Activated CD4-positive, alpha-beta T cell treated with anti-CD3 and anti-CD28 coated beads for 36 hours (primary cell): ENCODE measurements at places on chromosomes 16 and 17. TPM values are rescaled to one million over a fixed set of nuclear protein-coding genes. Genes with fewer than 3 reads are reported as not detected.

ITPRIPL2 gene
- 4.2 TPM for total RNA-seq

DNA sequence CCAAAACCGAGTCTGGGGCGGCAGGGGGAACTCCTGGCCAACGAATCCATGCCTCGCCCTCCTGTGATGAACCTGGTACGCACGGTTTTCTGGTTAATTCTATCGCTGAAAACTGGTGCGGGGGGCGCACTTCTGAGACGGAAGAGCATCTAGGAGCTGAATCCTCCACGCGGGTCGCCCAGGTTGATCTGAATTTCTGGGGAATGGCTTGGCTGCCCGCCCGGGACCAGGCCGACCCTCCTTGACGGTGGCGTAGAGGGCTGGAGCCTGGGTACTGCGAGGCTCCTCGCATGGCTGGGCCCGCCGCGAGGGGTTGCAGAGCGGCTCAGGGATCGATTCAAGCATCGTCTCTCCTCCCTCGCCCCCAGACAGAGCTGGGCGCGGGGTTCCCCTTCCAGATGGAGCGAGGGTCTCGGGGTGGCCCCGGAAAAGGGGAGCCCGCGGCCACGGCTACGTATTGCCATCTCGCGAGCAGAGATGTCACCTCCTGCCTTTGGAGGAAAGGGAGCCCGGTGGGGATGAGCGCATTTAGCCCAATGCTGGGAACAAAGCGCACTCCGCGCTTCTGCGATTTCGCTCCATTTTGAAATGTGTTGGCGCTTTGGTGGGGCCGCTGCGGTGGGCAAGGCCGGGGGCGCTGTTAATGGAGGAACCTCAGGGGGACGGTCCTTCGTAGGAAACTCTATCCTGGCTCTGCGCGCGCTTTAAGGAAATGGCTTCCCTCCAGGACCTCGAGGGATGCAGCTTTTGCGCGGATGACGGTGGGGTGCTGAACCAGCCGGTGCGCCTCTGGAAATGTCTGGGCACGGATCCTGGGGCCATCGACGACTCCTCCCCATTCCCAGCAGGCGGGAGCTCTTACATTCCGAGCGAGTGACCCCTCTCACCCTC is 2.7 kb downstream of the MAPT start:
- H3K27me3 ChIP-seq = peaks cover 52% of the 10 kb centered on the region
- H3K4me1 ChIP-seq = peaks cover 19% of the 10 kb centered on the region
- DNase-seq = no peak
- no peak overlapping the region for H3K27ac ChIP-seq
- H3K36me3 ChIP-seq = no peaks in the 10 kb centered on the region

- H3K4me1 ChIP-seq = peaks cover 48% of the 10 kb centered on the region
- H3K27ac ChIP-seq = peak overlapping the region; percentile 79
- peak; percentile 10 for DNase-seq
- peak overlapping the region; percentile 83 for H3K4me3 ChIP-seq
Observed at GRCh38 chr16:69329369-69330285, 761 bp downstream of the PDF start.

DNA sequence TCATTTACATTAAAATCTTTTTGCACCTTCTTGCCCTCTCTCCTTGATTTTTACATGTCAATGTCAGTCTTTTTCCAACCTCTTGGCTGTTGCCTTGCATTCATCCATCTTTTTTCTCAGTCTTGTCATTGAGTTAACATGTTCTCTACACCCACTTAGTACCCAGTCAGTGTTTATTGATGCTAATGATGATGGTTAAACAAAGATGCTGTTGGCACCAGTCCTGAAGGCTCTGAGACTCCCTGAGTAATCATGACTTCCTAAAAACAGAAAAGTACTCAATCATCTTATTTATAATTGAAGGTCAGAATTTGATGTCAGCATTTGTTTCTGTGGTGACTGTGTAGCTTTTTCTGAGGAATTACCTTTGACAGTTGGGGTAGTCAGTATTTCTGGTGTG is 104.5 kb downstream of the NLK start:
- no peak overlapping the region for H3K27ac ChIP-seq
- no peaks in the 10 kb centered on the region for H3K4me1 ChIP-seq
- no peak overlapping the region for H3K4me3 ChIP-seq
- H3K27me3 ChIP-seq = no peaks in the 10 kb centered on the region
